ENCODE measurements at places on chromosomes 5 and 9. TPM values are rescaled to one million over a fixed set of nuclear protein-coding genes. Genes with fewer than 3 reads are reported as not detected.

DNA sequence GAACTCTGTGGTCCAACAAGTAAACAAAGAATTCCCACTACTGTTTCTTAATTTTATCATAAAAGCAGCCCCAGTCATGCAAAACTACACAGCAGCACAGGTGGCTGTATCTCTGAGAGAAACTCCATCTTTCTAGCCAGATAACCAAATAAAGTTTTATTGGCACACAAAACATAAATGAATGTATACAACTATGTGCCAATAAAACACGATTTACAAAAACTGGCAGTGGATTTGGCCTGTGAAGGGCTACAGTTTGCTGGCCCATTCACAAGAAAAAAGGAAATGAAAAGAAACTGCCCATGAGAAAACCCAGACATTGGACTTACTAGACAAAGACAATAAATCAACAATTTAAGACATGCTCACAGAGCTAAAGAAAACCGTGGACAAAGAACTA lies 10.6 kb downstream of the FBXL17 start:
- H3K4me3 ChIP-seq: no peak overlapping the region
- H3K27me3 ChIP-seq: no peaks in the 10 kb centered on the region
- no peaks in the 10 kb centered on the region for H3K36me3 ChIP-seq
- no peaks in the 10 kb centered on the region for H3K4me1 ChIP-seq
- H3K27ac ChIP-seq: no peak overlapping the region
- DNase-seq: no peak

DNA sequence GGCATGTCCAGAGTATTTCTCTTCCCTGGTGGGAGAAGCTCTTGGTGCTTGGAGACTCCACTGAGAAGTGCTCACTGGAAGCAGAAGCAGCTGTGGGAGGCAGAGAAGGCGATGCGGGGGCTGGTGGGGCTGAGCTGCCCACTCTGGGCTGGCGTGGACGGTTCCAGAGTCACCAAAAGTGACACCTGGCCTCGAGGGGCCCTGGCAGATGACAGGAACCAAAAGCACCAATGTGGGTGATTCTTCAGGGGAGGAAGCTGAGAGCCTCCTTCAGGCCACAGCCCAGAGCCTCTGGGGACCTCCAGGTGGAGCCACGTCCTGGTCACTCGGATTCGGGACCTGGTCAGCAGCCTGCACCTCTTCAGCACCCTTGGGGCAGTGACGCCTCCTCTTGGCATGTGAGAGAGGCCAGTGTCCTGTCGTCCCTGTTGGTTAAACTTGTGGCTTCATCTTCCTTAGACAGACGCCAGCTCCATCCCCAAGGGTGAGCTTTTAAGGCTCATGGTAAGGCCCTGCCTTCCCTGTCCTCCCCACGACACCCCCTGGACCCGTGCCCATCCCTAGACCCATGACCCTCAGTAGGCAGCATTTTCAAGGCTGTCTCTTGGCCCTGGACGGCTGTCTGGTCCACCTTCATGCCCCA lies 78.7 kb upstream of the IRX4 start:
- no peak overlapping the region for H3K27ac ChIP-seq
- H3K36me3 ChIP-seq: no peaks in the 10 kb centered on the region
- H3K27me3 ChIP-seq: peaks cover 18% of the 10 kb centered on the region
- no peak overlapping the region for H3K4me3 ChIP-seq
- peak; percentile 42 for DNase-seq

DNA sequence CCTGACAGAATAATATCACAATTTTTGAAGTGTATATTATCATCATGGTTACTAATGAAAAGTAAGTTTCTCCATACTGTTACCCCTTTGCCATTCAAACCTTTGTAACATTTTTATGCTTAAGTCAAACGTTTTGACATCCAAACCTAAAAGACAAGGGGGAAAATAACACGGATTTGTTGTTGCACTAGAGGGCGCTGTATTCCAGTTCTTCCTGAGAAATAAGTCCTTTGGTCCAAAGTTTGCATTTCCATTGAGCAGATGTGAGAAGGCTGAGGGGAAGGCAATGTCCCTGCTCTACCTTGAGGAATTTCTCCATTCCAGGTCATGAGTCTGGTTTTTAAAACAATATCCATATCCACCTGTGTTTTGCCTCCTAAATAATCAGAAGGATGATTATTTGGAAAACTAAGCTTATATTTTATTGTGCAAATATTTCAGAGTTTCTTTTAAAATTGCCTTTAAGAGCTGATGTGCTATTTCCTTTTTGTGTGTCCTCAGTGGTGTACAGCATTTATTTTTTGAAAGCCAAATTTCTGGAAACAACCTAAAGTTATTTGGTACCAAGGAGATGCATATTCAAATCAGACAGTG lies 9.7 kb downstream of the LECT2 start:
- no peaks in the 10 kb centered on the region for H3K36me3 ChIP-seq
- H3K27me3 ChIP-seq: no peaks in the 10 kb centered on the region
- peak; percentile 83 for DNase-seq
- H3K4me1 ChIP-seq: no peaks in the 10 kb centered on the region

Gene JAKMIP2
- total RNA-seq: 0.73 TPM

GRCh38 chr9:93243112-93243511 lies 59.2 kb downstream of the WNK2 start:
- no peaks in the 10 kb centered on the region for H3K27me3 ChIP-seq
- DNase-seq: no peak
- H3K4me3 ChIP-seq: no peak overlapping the region
- H3K27ac ChIP-seq: no peak overlapping the region
- no peaks in the 10 kb centered on the region for H3K4me1 ChIP-seq
